ENCODE measurements at places on chromosomes 6 and 20. TPM values are rescaled to one million over a fixed set of nuclear protein-coding genes. Genes with fewer than 3 reads are reported as not detected.

The TMEM244 gene
- total RNA-seq = not detected

The EYA4 gene
- total RNA-seq = 0.37 TPM

The HSF2 gene
- 3.9 TPM for total RNA-seq

The HS3ST5 gene
- not detected for total RNA-seq

GRCh38 chr6:24943774-24944173 is 8.0 kb upstream of the RIPOR2 start:
- no peak overlapping the region for H3K4me3 ChIP-seq
- no peaks in the 10 kb centered on the region for H3K36me3 ChIP-seq
- H3K4me1 ChIP-seq = no peaks in the 10 kb centered on the region
- no peak for DNase-seq
- no peaks in the 10 kb centered on the region for H3K27me3 ChIP-seq

GRCh38 chr6:39924283-39924682 is 10.0 kb downstream of the MOCS1 start:
- no peaks in the 10 kb centered on the region for H3K36me3 ChIP-seq
- H3K27ac ChIP-seq = peak overlapping the region; percentile 79
- H3K4me3 ChIP-seq = no peak overlapping the region
- peak; percentile 84 for DNase-seq
- peaks cover 71% of the 10 kb centered on the region for H3K4me1 ChIP-seq
- no peaks in the 10 kb centered on the region for H3K27me3 ChIP-seq

- H3K27me3 ChIP-seq = no peaks in the 10 kb centered on the region
- DNase-seq = no peak
- H3K27ac ChIP-seq = no peak overlapping the region
- no peaks in the 10 kb centered on the region for H3K36me3 ChIP-seq
- no peaks in the 10 kb centered on the region for H3K4me1 ChIP-seq
- H3K4me3 ChIP-seq = no peak overlapping the region
Measured at GRCh38 chr6:47005486-47005885, 36.6 kb downstream of the ADGRF1 start.

DNA sequence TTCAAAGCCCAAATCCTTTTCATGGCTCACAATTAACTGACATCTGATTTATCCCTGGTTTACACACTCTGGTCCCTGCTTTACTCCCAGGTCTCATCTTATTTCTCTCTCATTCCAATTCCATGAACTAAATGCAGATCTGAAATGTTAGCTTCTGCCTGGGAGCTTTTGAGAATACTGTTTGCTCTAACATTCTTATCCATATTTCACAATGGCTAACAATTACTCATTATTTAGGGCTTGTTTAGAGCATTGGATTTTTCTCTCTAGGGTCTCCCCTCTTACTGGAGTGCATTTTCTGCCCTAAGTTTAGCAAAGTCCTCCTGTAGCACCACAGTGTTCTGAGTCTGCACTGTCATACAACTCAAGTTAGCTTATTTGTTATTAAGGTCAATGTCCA is 121.5 kb upstream of the HCRTR2 start:
- H3K27ac ChIP-seq = no peak overlapping the region
- H3K4me1 ChIP-seq = no peaks in the 10 kb centered on the region
- DNase-seq = no peak
- H3K36me3 ChIP-seq = no peaks in the 10 kb centered on the region
- H3K27me3 ChIP-seq = no peaks in the 10 kb centered on the region
- no peak overlapping the region for H3K4me3 ChIP-seq

- H3K36me3 ChIP-seq = no peaks in the 10 kb centered on the region
- H3K4me1 ChIP-seq = no peaks in the 10 kb centered on the region
- no peak overlapping the region for H3K4me3 ChIP-seq
- no peaks in the 10 kb centered on the region for H3K27me3 ChIP-seq
Measured at GRCh38 chr6:130054725-130055124, 36.3 kb downstream of the L3MBTL3 start.

DNA sequence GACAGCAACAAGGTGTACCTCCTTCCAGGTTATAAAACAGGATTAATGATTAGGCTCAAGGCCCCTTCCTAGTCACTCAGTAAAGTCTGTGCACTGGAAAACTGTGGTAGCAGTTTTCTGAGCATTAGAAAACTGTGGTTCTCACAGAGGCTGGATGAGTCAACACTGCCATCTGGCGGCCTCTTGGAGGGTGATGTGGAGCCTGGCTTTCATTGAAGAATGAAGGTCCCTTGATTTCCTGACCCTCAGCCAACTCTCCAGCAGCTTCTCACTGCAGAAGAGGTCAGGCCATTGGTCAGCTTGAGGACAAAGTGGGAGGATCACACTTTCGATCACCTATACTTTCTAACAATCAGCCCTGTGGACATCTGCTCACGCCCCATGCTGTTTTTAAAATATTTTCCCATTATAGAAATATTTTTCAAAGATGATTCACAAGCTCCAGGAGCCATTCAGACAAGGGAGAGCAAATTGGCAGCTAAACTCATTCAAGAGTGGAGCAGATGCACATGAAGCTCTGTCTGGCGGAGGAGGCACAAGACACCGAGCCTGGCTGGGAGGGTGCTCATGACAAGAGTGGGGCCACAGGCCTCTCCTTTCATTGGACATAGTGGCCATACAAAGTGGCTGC is 23.2 kb downstream of the PSMB1 start:
- no peak overlapping the region for H3K27ac ChIP-seq
- peaks cover 21% of the 10 kb centered on the region for H3K36me3 ChIP-seq
- H3K27me3 ChIP-seq = no peaks in the 10 kb centered on the region
- peak; percentile 82 for DNase-seq
- no peak overlapping the region for H3K4me3 ChIP-seq
- H3K4me1 ChIP-seq = no peaks in the 10 kb centered on the region

GRCh38 chr20:41393705-41394066 is 27.1 kb upstream of the EMILIN3 start:
- DNase-seq = no peak
- H3K27ac ChIP-seq = no peak overlapping the region
- H3K4me3 ChIP-seq = no peak overlapping the region
- no peaks in the 10 kb centered on the region for H3K27me3 ChIP-seq
- no peaks in the 10 kb centered on the region for H3K4me1 ChIP-seq

GRCh38 chr6:157080986-157081391 is 242.3 kb downstream of the TMEM242 start:
- H3K27ac ChIP-seq = no peak overlapping the region
- H3K4me1 ChIP-seq = no peaks in the 10 kb centered on the region
- no peak for DNase-seq

GRCh38 chr6:12291839-12292604 is 1.9 kb downstream of the EDN1 start:
- no peaks in the 10 kb centered on the region for H3K27me3 ChIP-seq
- H3K4me3 ChIP-seq = peak overlapping the region; percentile 0
- peak overlapping the region; percentile 8 for H3K27ac ChIP-seq
- H3K4me1 ChIP-seq = no peaks in the 10 kb centered on the region
- no peaks in the 10 kb centered on the region for H3K36me3 ChIP-seq
- DNase-seq = no peak

GRCh38 chr6:1641343-1641885 is 31.7 kb downstream of the FOXC1 start:
- no peak overlapping the region for H3K4me3 ChIP-seq
- H3K27me3 ChIP-seq = no peaks in the 10 kb centered on the region
- no peaks in the 10 kb centered on the region for H3K36me3 ChIP-seq
- H3K27ac ChIP-seq = no peak overlapping the region
- DNase-seq = no peak
- no peaks in the 10 kb centered on the region for H3K4me1 ChIP-seq

DNA sequence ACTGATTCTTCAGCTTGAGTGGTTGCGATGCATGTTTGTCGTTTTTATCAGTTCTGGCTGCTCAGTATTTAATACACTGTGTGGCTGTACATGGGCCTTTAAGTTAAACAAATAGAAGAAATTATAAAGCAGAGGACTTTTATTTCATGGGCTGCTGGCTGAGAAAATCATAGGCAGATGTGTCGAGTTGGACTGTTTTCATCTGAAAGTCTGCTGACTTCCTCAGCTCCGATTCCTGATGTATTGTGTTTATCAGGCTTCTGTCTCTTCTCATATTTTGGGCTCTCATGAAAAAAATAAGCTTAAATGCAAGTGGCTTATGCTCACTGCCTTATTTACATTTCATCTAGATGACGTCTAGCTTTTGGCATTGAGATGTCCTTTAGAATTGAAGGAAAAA is 129.5 kb upstream of the GGTLC1 start:
- DNase-seq = no peak
- no peak overlapping the region for H3K27ac ChIP-seq
- no peaks in the 10 kb centered on the region for H3K36me3 ChIP-seq
- no peaks in the 10 kb centered on the region for H3K4me1 ChIP-seq

GRCh38 chr20:34525342-34525708 is 9.1 kb downstream of the DYNLRB1 start:
- H3K4me1 ChIP-seq = peaks cover 11% of the 10 kb centered on the region
- no peaks in the 10 kb centered on the region for H3K27me3 ChIP-seq
- H3K27ac ChIP-seq = peak overlapping the region; percentile 13
- no peak for DNase-seq
